ENCODE measurements at places on chromosomes 5 and 9. TPM values are rescaled to one million over a fixed set of nuclear protein-coding genes. Genes with fewer than 3 reads are reported as not detected.

PAPPA gene
- total RNA-seq: 219 TPM

PPIP5K2 gene
- 50.6 TPM for total RNA-seq

PSMD5 gene
- 64.2 TPM for total RNA-seq

TXNDC8 gene
- total RNA-seq: not detected

MEGF10 gene
- 6.6 TPM for total RNA-seq

GNA14 gene
- not detected for total RNA-seq

RETREG1 gene
- 3.3 TPM for total RNA-seq

PLPP7 gene
- 1.1 TPM for total RNA-seq

SPATA31D4 gene
- total RNA-seq: not detected

SHISAL2B gene
- not detected for total RNA-seq

OTULINL gene
- 4.3 TPM for total RNA-seq
